Activated CD4-positive, alpha-beta T cell treated with anti-CD3 and anti-CD28 coated beads for 36 hours (primary cell): ENCODE measurements at places on chromosomes 3 and 15. TPM values are rescaled to one million over a fixed set of nuclear protein-coding genes. Genes with fewer than 3 reads are reported as not detected.

Gene IMPG2
- total RNA-seq, result 0.14 TPM

Gene ZNF501
- 2.0 TPM for total RNA-seq

Gene KCTD6
- total RNA-seq, result 7.9 TPM

Gene CCR3
- total RNA-seq, result not detected

Gene SKOR1
- 0.18 TPM for total RNA-seq

Gene MINAR1
- total RNA-seq, result 0.51 TPM

Gene PLSCR5
- not detected for total RNA-seq

Gene HCLS1
- 200 TPM for total RNA-seq

Gene FSD2
- total RNA-seq, result not detected

Gene EDEM1
- total RNA-seq, result 105 TPM

Gene POPDC2
- 1.4 TPM for total RNA-seq

Gene MYZAP
- total RNA-seq, result 0.11 TPM

Gene TRH
- not detected for total RNA-seq

Gene CPLX3
- 0.11 TPM for total RNA-seq

- no peak for DNase-seq
These were observed 38.6 kb downstream of the RFTN1 start for GRCh38 chr3:16474920-16475319.

- DNase-seq, result no peak
These were observed 303.4 kb downstream of the ZNF621 start for GRCh38 chr3:40827942-40828688.

DNA sequence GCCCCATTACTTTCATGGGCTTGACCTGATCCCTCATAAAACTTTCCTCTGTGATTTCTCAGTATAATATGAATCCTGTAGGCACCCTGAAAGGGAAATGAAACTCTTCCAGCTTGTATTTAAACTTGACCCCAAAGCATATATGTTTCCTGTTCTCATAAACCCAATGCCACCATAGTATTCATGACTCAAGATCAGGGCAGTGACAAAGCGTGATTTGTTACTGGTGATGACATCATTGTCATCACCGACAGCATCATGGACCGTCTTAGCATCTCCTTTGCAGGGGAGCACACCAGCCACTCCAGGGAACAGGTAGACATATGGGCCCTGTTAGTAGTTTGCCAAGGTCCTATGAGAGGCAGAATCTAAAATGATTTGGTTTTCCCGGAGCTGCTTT, 741.2 kb downstream of the NR2F2 start:
- DNase-seq, result no peak

DNA sequence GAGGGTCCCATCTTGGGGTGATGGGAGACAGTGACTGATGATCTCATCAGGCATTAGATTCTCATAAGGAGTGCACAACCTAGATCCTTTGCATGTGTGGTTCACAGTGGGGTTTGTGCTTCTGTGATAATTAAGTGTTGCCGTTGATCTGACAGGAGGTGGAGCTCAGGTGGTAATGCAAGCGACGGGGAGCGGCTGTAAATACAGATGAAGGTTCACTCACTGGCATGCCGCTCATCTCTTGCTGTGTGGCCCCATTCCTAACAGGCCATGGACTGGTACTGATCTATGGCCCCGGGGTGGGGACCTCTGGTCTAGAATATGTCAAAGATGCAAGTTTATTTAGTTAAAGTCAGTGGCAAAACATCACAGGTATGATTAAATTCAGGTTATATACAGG, 8.7 kb downstream of the MEF2A start:
- DNase-seq, result no peak

DNA sequence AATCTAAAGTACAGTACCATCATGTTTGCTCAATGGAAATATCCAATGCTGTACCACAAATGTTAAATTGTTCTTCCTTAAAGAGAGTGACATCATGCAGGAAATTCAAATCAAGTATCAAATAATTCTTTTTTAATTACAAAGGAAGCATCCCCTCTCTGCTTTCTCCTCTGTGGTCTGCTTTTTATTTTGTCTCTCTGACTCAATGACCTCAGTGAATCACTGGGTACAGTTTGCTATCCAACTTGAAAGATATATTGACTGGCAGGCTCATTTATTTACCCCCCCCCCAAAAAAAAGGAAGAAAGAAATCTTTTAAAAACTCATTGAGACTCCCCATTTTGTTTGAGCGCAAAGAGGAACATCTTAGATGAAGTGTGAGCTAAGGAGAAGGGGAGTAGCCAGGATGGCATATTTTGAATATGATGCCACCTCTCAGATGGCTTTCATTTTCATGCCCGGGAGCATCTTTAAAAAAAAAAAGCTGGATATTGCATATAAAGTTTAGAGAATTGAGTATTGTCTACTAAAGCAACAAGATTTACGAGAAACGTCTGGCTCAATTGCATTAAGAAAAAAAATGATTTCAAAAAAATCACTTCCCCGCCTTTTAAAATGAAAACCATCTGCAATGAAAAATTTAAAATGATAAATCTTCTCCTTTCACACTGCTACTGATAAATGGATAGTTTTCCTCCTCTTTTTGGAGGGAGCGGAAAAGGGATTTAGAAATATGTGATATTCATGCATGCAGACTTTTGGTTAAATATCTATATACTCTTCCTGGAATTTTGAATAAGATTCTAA, 307.1 kb upstream of the DPH6 start:
- DNase-seq, result no peak

DNA sequence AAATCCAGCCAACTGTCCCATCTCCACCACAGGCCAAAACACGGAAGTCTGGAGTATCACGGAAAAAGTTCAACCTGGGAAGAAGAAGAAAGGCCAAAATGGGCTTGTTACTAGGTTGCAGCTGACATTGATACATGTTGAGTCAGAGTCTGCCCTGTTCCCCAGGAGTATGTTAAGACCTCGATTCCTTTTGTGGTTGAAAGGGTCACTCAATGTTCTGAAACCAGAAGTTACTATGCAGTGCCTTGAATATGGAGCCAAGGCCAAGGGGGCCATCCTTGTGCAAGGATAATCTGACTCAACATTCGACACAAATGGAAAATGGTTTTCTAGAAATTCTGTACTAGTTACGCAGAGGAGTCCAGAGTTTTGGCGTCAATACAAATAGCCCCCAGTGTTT, 104.2 kb downstream of the DGKG start:
- DNase-seq, result no peak

DNA sequence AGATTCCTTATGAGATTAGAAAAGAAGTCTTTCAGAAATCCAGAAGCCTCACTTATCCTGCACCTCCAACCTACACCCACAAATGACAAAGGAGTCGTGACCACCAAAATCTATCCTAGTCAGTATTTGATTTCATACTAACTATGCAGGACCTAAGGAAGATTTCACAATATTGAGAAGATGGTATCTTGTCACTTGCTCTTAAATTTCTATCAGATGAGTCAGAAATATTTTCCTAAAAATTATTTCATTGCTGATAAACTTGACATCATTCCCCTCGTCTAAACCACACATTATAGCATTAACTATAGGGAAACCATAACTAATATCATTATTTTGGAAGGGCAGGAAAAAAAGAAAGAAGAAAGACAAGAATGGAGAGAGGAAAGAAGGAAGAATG, 138.0 kb upstream of the THBS1 start:
- DNase-seq, result no peak

GRCh38 chr3:194364314-194364651, 5.3 kb downstream of the LRRC15 start:
- no peak for DNase-seq

- DNase-seq, result no peak
These were observed 35.2 kb downstream of the MGLL start for GRCh38 chr3:127787071-127787490.

GRCh38 chr15:79209690-79210089, 72.8 kb upstream of the ANKRD34C start:
- DNase-seq, result peak; percentile 9

GRCh38 chr15:38369936-38370478, 83.9 kb upstream of the FAM98B start:
- DNase-seq, result no peak

GRCh38 chr3:123781571-123782275, 102.4 kb downstream of the MYLK start:
- DNase-seq, result no peak

DNA sequence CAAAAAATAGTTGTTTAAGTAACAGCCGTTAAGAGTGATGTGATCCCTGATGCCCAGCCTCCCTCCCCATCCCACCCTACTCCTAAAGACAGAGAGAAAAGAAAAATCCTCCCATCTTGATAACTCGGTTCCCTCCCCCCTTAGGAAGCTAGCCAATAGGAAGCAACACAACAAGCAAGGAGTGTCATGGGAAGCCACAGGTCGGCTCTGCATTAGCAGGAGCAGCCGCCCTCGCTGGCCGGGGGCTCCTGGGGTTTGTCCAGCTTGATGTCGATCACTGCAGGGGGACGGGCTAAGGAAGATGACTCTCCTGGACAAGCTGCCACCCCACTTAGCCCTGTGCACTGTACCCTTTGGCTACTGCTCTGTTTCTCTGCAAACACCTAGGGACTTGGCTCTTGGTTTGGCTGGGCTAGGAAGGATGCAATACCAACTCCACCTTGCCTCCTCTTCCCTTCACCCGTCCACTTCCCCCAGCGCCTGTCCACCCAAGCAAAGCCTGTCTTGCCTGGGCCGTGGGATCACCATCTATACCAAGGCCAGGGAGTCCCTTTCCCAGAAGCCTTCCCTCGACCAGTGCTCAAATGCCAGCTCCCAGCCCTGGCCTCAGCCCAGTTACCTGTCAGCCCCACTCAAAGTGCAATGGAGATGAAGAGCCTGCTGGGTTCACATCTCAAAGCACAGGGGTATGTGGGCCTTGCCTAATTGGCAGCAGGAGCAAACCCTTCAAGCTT, 23.1 kb downstream of the SRPRB start:
- DNase-seq, result no peak

GRCh38 chr3:12825156-12825555, 16.2 kb downstream of the RPL32 start:
- DNase-seq, result no peak

DNA sequence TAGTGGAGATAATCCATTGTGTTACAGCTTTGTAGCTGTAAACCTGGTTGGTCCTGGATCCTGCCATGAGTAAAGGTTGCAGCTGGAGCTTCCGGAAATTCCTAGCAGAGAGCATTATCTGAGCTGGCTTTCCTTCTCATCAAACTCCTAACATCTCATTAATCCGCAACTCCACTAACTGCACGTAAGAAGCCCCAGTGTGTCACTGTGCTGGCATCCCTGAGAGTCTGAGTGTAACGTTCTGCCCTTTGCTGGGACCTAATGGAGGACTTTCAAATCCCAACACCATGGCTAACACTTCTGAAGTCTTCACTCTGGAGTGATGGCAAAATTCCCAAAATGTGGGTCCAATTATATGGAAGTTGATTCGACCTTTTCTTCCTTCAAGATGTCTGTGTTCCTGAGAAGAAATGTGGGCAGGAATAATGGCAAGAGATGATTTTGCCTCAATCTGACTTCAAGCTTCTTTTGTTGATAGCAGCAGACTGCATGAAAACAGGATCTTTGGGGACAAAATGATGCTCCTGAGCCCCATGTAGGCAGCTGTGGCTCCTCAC, 9.6 kb upstream of the TRPM1 start:
- DNase-seq, result no peak

DNA sequence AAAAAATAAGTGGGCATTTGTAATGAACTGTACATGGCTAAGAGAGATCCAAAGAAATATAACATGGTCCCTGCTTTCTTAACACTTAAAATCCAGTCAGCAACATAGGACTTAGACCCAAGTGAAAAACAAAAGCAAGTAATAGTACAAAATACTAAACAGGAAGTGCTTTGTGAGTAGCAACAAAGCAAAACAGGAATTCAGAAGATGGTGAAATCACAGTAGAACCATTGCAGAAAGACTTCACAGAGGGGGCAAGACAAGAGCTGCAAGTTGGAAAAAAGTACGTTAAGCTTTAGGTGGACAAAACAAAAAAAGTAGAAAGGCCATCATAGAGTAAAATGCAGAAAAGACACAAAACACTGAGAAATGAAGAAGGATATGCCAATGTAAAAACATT, 116.0 kb downstream of the TBC1D5 start:
- no peak for DNase-seq

- DNase-seq, result no peak
These were observed 23.0 kb downstream of the TPM1 start for GRCh38 chr15:63065262-63066221.

DNA sequence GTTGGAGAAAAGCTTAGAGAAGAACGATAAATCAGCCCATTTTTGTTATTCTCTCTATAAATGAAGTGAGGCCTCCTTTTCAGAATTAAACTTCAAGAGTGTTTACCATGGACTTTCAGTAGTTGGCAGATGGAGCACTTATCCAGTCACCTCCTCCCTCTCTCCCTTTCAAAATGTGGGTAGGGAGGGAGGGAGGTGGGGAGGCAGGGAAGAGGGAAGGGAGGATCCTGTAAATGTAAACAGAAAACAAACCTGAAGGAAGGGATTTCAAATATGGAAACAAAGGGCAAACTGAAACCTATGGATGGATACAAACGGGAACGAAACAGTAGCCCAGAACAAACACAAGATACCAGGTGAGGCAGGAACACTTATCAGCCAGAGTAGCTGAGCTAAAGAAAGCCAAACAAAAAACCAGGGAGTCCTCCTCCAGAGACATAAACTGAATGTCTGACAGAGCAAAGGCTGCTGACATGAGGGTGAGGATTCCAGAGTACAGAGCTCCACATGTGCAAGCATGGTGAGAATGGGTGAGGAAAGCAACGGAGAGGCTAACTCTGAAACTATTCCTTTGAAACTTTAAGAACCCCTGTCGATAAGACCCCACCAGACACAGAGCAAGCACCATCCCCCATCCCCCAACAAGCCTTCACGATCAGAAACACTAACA, 41.0 kb upstream of the GP5 start:
- DNase-seq, result no peak

DNA sequence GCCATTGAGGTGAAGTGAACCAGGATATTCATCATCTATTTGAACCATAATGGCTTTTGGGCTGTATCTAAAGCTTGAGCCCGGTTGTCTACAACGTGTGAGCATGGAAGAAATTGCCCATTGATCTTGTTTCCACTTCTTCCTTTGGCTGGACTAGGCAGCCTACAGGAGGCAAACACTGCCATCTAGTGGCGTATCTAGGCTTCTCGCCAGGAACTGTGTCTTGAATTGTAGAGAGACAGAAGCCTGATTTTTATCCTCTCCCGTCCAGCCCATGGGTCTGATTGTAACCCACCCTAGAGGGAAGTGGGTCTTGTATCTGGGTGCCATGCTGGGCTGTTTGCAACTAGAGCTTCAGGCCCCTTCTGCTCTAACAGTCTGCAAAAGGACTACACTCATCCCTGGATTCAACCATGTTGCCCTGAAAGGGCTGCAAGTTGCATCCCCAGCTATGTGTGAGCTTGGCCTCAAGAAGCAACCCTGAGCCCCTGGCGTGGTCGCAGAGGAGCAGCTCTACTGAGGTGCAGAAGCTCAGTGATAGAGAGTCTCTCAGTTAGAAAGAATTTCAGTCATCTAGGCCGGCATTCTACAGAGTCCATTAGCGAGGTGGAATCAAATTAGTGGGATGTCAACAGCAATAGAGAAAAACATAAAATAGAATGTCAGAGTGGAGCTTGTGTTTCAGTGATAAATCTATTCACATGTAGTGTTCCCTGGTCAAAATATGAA, 170.2 kb upstream of the UMPS start:
- DNase-seq, result peak; percentile 76

GRCh38 chr3:65352951-65353350, 665.2 kb upstream of the ADAMTS9 start:
- no peak for DNase-seq
